GM04504 (cell line): ENCODE measurements at places on chromosomes 7 and 10.

GRCh38 chr7:131574741-131575140 lies 18.3 kb upstream of the PODXL start:
- DNase-seq, result no peak

DNA sequence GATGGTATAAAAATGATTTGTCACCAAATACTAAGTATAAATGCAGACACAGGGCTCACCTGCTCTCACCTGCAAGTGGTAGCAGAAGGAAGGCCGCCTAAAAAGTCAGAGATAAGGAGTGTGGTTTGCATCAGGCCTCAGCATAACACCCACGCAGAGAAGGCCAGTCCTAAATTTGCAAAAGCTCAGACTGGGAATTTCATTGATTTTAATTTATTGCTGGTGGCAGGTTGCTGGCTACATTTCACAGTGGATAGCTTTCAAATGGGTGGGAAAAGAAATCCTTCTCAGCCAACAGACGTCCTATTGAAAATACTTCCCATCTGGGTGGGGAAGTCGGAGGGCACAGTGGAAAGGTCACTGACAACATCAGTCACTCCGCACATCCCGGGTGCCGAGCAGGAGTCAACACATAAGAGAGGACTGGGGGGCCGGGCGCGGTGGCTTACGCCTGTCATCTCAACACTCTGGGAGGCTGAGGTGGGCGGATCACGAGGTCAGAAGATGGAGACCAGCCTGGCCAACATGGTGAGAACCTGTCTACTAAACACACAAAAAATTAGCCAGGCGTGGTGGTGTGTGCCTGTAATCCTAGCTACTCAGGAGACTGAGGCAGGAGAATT lies 561.8 kb upstream of the MKI67 start:
- DNase-seq, result no peak

GRCh38 chr7:2537981-2538851 lies 17.1 kb downstream of the BRAT1 start:
- no peak for DNase-seq

DNA sequence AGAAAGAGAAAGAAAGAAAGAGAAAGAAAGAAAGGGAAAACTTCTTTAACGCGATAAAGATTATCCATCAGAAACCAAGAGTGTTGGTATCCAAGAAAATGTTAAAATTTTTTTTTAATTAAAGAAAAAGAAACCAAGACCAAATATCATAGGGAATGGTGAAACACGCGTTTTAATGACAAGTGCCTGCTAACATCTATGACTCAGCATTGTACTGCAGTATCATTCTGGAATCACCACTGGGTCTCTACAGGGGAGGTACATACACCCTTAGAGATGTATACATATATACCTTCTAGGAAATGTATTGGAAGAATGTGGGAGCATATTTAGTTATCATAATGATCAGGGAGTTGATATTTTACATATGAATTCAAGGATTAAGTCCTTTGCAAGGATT lies 32.1 kb upstream of the PIK3AP1 start:
- DNase-seq, result no peak

GRCh38 chr7:108129018-108129965 lies 869 bp downstream of the LAMB4 start:
- DNase-seq, result no peak

DNA sequence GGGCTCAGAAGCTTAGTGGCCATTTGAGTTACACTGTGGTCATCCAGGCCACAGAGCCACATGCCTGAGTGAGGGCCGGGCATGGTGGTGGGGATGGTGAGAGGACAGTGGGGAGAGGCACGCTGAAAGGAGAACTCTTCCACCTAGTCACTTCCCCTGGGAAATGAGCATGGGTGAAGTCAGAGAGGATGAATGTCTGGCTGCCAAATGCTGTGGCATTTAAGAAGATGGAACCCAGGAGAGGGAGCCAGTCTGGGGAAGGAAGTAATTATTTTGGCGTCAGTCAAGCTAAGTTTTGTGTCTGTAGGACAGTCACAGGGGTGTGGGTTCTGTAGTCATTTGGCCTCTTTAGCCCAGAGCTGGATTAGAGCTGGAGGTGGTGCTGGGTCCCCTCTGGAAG lies 86.0 kb upstream of the PODXL start:
- DNase-seq, result peak; percentile 33

DNA sequence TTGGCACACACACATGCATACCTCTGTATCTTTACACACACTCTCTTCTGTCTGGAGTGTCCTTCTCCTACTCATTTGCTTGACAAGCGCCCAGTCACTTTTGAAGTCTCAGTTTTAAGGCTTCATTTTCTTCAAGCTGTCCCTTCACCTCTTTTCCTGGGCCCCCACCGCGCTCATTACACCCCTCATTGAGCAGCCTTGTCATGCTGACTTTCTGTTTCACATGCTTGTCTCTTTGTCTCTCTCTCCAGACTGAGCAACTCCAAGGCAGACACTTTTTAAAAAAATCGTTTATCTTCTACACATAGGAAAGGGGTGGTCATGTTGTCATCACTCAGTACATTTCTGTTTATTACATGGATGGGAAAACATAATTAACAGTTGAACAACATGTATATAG lies 225.2 kb upstream of the FZD1 start:
- DNase-seq, result no peak

DNA sequence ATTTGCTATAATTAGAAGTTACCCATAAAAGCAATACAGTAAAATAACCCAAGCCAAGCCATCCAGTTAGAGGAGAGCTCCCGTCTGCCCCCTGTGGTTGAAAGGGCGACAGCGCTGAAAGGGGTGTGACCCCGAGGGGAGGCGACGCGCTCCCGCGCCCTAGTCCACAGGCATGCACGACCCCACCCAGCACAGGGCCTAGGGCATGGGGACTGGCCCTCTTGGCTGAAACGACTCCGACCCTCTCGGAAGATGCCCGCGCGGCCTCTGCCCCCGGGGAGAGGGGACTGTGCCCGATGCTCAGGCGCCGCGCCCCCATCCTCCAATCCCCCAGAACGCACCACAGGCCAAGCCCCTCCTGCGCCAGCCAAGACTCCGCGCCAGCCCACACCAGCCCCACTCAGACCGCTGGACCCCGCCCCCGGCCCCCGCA lies 64.0 kb downstream of the CSGALNACT2 start:
- DNase-seq, result no peak

GRCh38 chr10:13633689-13634088 lies 46.9 kb downstream of the PRPF18 start:
- DNase-seq, result peak; percentile 86

DNA sequence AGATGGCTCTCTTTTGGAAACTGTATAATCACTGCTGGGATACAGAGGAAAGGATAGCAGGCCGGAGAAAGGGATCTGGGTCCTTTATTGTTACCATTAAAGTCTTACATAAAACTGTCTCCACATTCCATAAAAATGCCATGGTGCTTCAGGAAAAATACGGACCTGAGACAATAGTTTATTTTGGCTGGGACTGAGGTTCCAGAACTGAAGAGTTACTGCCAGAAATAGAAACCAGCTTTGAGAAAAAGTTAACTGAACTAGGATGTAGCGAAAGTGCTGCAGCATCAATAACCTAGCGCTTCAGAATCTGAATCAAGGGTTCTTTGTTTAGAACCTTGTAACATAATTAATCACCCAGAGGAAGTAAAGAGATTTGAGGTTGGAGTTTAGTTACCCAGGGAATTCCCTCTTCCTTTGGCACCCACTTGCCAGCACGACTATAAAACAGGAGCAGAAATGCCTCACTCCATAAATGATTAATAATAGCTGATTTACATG lies 38.0 kb downstream of the MEOX2 start:
- DNase-seq, result no peak

GRCh38 chr10:4586776-4587175 lies 239.2 kb upstream of the AKR1E2 start:
- peak; percentile 61 for DNase-seq

DNA sequence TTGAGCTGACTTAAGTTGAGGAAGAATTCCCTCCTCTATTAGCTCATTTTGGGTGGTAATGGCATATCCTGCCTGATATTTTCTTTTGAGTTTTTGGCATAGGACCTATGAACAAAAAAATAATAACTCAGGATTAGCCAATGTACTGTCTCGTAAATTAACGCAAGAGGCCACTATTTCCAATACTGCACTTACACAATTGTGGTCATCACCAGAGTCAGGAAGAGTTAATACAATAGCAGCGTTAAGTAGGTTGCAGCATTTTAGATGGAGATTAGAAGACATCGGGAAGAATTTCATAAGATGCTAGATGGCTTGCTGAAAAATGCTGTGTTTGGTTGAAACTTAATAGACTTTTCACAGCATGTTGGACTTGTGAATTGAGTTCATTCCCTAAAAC lies 36.4 kb downstream of the ANTXRL start:
- DNase-seq, result no peak

DNA sequence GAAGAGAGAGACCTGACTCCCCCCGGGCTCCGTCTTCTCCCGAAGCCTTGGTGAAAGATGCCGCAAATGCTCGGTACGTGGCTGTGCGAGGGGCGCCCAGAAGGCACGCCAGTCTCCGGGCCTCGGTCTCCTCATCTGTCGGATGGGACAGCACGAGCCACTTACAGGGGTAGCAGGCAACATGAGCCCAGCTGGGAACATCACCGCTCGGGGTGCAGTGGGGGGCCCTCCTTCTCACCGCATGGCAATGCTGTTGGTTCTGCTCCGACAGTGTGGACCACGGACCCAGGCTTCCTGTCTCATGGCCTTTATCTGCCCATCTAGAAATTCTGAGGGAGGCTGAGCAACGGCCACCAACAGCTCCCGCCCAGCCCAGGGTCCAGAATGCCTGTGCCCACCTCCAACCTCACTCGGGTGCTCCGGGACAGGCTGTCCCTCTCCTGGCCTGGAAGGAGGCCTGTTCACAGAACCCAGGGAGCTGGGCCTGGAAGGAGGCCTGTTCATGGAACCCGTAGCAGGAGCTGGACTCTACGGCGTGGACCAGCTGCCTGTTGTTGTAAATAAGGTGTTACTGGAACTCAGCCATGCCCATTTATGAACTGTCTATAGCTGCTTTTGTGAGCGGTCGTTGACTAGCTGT lies 15.8 kb downstream of the ADAP1 start:
- DNase-seq, result no peak

DNA sequence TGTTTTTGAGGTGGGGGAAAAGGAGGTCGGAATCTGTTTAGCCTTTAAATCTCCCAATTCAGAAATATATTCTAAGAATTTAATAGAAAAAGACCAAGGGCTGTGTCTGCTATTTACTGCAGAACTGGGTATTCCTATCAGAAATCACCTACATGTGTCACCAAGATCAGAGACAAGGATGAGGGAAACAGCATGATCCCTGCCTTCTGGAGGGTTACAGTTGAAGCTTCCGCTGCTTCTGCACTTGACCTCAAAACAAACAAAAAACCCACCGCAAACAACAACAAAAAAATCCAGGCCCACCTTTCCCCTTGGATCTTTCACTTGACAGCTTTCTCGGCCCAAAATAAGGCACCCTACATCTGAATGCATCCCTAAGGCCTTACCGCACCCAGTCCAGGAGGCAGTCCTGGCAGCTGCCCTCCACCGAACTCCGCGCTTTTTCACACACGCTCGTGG lies 750 bp upstream of the CDK14 start:
- no peak for DNase-seq

GRCh38 chr7:85489498-85489897 lies 302.6 kb upstream of the SEMA3D start:
- peak; percentile 67 for DNase-seq

DNA sequence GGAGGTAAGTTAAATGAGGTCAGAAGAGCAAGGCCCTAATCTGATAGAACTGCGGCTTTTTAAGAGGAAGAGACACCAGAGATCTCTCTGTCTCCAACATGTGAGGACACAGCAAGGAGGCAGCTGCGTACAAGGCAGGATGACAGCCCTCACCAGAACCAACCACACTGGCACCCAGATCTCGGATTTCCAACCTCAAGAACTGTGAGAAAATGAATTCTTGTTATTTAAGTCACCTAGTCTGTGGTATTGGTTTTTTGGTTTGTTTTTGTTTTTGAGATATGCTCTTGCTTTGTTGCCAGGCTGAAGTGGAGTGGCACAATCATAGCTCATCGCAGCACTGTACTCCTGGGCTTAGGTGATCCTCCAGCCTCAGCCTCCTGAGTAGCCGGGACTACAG lies 127.2 kb downstream of the DLG5 start:
- no peak for DNase-seq

GRCh38 chr10:47182934-47183703 lies 116.9 kb upstream of the GDF10 start:
- no peak for DNase-seq

GRCh38 chr10:124849111-124849773 lies 47.6 kb downstream of the ABRAXAS2 start:
- DNase-seq, result no peak

DNA sequence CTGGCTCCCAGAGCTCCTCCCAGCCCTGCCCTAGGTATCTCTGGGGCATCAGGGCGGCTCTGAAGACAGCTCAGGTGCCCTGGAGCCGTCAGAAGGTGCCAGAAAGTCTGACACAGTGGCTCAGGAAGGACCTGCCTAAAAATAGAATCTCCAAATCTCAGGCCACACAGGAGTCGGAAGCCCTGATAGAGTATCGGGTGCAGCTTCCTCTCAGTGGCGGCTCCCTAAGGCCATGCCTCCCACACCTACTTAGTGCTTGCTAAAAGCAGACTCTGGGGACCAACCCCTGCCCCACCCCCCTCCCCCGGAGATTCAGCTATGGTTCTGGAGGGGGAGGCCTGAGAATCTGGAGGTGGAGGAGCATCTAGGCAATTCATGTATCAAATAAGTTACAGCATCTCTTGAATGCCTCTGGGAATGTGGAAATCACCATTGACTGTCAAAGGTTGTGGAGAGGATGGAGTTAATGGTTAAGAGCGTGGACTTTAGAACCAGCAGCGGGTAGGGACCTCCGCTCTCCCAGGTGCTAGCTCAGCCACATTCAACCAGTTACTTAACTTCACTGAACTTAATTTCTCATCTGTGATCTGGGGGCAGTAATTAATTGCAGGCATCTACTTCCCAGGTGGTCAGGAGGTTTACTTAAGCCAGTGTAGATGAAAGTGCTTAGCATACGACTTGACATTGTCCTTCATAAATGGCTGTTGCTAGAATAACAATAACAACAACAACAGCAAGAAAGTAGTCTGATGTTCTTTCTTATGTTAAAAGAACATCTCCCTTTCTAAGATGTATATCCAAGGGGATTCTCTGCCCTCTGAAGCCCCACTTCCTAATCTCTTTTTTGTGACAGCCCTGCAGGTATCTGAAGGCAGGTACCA lies 38.6 kb upstream of the MXI1 start:
- no peak for DNase-seq

- no peak for DNase-seq
These were observed 111.9 kb upstream of the RPA3 start for GRCh38 chr7:7830122-7830878.

GRCh38 chr10:100364735-100365391 lies 17.8 kb downstream of the SCD start:
- peak; percentile 60 for DNase-seq
